NCI-H510A treated with DMSO at 0.1 percent for 48 hours (cell line): ENCODE measurements at places on chromosomes 3 and 15.

- DNase-seq: no peak
Measured at GRCh38 chr15:75761446-75762356, 49.1 kb upstream of the CSPG4 start.

DNA sequence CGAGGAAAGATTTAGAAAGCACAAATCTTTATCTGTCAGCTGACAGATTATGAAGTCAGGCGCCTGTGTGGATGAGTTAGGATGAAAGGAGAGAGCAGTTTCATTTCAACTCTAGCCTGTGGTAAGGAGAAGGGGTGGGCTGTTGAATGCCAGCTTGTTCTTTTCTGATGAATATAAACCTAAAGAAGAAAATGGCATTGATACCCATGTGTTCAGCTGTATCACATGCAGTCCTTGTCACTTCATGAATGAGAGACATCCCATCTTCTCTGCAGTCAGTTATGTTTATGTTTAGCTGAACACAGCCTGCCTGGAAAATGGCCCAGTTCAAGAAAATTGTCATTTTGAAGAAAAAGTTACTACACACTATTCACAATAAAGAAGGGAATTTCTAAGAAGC is 345.7 kb upstream of the RBMS3 start:
- no peak for DNase-seq

GRCh38 chr3:22216601-22217000 is 465.6 kb upstream of the ZNF385D start:
- no peak for DNase-seq

- no peak for DNase-seq
Measured at GRCh38 chr15:101492766-101493692, 3.5 kb upstream of the PCSK6 start.

DNA sequence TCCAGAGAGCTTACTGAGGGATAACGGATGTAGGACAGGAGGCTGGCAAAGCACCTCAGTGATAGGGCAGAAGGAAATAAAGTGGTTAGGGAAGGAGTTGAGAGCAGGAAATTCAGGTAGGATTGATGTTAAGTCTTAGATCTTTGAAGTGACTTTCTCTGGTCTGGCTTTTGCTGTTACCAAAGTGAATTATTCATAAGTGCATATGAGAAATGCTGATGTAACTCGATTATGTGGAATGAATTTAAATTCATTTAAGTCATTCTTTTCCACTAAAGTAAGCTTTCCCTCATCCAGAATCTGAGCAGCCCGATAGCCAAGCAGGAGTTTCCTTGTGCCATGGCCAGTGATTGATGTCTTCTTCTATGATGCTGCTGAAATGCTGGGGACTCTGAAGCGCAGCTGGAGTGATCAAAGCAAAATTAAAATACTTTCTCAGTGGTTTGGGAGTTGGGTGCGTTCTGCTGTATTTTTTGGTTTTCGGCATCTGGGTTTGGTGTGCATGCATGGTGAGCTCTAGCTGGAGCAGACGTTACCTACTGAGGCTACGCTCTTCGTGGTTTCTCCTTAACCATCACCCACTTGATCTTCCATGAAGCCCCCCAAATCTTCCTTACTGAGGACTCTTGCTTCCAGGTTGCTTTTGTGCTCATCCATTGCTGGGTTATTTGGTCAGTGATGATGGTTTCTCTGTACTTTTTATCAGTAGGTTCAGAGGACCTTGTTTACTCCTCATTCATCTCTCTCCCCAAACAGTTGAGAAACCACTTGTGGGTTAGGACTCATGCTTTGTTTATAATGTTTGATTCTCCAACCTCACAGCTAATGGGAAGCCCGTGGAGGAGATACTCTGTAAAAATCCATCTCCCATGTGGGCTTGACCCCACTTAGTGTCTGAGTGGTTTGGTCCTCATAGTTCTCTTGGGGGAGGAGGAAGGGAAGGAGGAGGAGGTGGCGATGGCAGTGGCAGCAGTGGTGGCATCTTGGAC is 72.5 kb downstream of the IGF1R start:
- DNase-seq: no peak

DNA sequence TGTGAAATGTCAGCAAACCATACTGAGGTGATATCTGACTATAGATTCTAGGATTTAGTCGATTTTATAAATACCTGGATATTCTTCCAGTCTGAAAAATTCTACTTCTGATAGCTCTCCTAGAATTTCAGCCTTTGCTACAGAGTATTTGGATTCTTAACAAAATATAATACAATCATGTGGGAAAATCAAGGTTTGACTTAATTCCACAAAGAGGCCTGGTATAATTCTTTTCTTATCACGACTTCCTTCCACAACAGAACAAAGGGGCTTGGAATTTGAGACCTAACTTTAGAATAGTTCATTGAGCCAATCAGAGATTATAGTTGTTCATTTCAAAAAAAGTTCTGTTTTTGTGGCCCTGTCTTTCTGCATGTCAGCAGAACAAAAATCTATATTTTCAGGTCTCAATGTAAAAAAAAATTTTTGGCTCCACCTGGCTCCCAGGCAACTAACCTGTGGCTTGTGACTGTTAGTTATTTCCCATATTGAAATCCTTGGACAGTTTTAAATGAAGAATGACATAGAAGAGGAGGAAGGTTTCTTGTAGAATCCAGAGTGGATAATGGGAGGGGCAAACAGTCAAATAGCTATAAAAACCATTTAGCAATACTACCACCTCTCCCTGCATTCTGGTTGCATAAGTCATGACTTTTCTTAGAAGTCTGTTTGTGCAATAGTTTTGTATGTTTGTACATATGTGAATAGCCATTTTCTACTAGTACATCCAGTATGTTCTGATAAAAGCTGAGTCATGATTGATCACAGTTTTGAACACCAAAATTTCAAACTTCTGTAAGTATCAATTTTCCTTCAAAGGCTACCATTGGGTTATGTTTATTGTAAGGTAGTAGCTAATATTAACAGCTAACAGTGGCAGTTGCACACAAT is 4.0 kb downstream of the TM4SF1 start:
- DNase-seq: no peak

DNA sequence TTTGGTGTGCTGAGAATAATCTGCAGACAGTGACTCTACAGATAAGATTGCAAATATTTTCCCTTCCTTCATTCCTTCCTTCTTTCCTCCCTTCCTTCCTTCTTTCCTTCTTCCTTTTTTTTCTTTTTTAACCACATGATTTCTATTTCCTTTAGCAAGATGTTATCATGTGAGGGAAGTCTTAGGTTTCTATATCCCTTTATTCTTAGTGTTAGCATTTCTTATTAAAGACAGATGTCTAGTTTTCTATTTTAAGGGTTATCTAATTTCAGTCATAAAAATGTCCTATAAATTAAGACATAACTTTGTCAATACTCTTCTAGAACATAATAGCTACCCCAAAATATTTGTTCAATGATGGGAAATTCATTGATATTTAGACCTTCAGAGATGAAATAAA is 470.9 kb downstream of the LPP start:
- DNase-seq: no peak

DNA sequence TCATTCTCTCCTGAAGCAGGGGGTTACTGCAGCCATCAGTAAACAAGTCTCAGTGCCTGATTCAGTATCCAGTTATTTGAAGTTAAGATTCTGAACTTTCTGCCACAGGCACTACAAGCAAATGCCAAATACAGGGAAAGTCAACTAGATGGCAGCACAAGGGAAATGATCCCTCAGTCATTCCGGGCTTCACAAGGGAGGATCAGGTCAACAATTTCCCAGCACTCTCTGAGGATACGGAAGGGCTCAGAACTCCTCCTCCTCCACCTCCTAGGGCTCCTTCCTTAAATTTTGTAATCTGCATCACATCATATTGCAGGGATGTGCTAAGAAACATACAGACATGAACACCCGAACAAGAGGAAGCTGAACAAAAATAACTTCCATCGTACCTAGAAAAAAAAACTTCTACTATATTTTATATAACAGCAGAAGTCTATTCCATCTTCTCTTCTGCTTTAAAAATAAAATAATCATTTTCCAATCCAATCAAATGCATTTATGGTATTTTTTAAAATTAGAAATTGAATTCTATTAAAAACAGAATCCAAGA is 187.1 kb downstream of the FMN1 start:
- no peak for DNase-seq

- DNase-seq: no peak
Measured at GRCh38 chr3:168116279-168116678, 20.6 kb upstream of the GOLIM4 start.

DNA sequence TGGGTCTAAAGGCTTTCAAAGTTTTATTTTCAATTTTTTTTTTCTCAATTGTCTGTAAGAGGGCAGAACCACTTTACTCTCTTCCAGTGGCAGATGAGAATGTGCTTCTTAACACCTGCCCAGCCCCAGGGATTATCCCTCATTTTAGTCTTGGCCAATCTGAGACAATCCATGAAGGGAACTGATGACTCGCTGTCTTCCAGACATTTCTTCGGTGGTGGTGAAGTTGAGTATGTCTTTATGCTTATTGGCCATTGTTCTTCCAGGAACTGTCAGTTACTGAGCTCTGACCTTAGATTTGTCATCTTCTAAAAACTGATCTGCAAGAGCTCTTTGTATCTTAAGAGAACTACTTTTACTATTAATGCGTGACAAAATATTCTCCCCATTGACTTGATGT is 139.5 kb downstream of the TJP1 start:
- no peak for DNase-seq

GRCh38 chr3:8266730-8267131 is 234.9 kb upstream of the LMCD1 start:
- DNase-seq: no peak

DNA sequence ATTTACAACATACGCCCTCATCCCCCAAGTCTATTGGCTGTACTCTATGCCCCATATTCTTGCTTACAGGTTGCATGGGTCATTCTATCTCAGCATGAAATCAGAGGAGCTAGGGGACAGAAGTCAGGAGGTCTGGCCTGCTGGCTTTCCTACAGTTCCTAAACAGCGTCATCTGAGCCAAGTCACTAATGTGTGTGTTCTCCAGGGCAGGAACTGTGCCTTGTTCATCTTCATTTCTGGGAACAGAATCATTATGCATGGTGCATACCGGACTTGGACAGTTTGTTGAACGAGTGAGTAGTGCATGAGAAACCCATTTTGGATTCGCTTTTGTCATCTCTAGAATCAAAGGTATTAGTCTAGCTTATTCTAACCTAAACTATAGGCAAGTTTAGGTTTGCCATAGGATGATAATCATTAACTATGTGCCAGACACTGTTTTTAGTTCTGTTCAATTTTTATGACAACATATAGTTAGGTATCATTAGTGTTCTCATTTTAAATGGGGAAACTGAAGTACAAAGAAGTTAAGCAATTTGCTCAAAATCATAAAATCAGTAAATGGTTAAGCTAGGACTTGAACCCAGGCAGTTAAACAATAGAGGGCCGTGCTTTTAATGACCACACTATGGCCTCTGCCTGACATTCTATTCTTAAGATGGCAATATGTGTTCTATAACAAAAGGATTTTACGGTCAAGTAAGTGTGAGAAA is 105.2 kb downstream of the FMN1 start:
- no peak for DNase-seq

DNA sequence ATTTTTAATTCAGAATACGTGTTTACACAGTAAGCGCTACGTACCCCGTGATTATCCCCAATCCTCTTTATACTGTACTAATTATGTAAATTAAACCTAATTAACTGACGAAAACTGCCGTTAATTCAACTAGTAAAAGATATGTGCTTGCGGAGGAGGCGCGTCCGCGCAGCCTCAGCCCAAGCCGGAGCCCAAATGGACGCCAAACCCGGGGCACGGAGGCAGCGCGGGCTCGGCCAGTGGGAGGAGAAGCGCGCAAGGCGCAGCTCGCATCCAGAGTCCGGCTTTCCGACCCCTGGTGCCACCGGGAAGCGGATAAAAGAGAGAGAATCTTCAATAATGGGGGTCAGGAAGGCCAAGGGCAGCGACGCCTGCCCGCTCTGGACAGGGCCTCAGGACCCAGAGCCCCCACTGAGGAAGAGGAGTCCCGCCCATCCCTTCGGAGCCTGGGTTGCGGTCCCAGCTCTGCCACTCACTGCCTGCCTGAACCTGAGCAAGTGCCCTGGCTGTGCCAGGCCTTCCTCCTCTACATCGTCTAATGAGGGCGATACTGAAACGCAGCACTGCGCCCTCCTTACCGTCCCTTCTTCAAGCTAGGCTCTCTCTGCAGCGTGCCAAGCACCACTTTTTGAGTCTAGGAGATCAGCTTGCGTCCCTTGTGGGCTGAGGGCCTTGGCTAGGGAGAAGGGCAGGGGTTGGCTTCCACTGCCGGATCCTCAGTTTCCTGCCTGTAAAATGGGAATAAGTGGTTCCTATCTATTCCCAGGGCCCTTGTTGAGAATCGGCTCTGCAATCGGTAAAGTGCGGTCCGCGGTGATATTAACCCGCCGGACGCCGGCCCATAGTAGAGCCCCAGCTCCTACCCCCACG is 5.0 kb upstream of the SKOR1 start:
- DNase-seq: no peak

DNA sequence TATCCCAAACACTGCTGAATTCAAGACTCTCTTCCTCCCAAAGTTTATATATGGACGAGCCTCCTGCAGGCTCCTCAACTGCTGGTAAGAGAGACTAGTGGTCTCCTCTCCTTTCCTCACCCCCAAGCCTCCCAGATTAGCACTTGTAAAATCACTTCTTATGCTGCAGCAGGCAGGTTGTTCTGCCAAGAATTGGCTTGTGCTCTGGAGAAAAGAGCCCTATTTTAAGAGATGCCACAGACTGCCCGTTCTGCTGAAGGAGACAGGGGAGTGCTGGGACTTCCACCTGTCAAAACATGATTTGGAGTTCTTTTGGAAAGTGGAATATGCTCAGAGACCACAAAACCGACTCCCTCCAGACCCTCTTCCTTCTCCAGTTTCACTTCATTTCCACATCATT is 230.9 kb upstream of the EIF1B start:
- no peak for DNase-seq

- DNase-seq: no peak
Measured at GRCh38 chr3:64548200-64548889, 139.5 kb downstream of the ADAMTS9 start.

DNA sequence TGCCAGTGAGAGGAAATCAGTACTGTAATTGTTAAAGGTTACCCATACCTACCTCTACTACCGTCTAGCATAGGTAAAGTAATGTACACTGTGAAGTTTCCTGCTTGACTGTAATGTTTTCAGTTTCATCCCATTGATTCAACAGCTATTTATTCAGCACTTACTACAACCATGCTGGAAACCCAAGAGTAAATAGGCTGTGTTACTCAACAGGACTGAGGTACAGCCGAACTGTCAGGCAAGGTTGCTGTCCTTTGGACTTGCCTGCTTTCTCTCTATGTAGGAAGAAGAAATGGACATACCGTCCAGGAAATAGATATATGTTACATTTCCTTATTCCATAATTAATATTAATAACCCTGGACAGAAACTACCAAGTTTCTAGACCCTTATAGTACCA is 265.5 kb downstream of the NR2F2 start:
- no peak for DNase-seq

GRCh38 chr3:8516047-8516661 is 14.5 kb downstream of the LMCD1 start:
- no peak for DNase-seq

- no peak for DNase-seq
Measured at GRCh38 chr3:155342344-155342743, 48.9 kb upstream of the STRIT1 start.

GRCh38 chr3:49132437-49133225 is at the start of gene LAMB2:
Gene LAMB2 (minus strand): TSS chr3:49133050. CDS start chr3:49132867, 183 bp downstream.
- DNase-seq: peak; percentile 11
